ENCODE measurements at places on chromosomes 3 and 15.
A peak's percentile ranks its signal among the peaks of the same experiment; 100 is the strongest.

DNA sequence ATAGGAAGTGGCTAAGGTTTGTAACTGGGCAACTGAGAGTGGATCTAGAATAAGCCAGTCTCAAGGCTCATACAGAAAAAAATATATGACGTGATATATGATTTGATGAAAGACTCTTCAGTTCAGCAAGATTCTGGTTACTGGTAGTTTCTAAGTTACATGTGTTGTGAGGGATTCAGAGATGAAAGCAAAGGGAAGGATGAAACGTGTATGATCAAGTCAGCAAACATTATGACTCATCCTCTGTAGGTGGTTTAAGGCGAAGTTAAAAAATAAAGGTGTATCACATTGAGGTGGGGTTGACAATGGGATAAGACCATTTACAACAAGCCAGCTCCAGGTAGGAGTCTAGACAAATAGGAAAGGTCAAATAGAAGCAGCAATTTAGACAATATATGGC, 16.2 kb downstream of the TERC start:
- no peak for DNase-seq

GRCh38 chr3:157763644-157764043, 260.4 kb upstream of the VEPH1 start:
- DNase-seq: no peak

DNA sequence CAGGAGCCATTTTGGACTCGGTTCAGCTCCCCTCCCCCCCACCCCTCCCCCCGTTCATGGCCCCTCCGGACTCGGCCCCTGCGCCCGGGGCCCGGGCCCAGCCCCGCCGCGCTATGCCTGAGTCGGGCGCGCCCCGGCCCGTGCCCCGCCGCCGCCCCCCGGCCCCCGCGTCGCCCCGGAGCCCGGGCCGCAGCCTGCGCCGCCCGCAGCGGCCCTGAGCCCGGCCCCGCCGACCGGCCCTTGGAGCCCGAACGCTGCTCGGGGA, 155 bp downstream of the ACVR2B start:
- no peak for DNase-seq

DNA sequence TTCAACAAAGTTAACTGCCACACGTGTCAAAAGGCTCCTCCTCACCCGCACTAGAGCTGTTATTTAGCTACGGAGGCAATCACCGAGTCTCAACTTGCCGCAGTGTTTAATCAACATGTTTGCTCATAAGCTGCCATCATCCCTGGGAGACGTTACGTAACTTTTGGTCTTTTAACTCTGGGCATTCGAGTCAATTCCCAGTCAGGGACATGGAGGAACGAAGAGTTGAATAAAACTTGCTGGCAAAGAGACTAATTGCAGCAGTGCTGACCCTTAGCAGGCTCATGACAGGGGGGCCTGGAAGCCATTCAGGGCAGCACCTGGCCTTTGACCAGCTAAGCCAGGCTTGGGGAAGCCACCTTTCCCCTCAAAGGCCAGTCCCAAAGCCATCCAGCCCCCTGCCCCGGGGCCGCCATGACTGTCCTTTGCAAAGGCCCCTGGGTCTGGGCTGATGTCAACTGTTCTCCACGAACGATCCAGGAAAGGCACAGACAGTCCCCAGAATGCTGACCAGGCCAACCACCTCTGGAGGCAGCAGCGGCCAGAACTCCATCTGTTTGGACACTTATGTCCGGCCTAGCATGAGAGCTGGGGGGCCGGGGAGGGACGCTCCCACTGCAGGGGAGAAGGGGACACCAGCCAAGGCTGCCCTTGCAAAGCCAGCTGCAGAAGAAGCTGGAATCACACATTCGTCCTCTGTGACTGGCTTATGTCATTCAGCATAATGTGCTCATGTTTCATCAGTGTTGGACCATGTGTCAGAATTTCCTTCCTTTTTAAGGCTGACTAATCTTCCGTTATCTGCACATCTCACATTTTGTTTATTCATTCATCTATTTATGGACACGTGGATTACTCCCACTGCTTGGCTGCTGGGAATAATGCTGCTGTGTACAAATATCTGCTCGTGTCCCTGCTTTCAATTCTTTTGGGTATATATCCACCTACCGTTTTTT, 43.7 kb downstream of the PCSK6 start:
- DNase-seq: peak; percentile 78

- no peak for DNase-seq
Measured at GRCh38 chr3:67558426-67558825, 96.0 kb downstream of the SUCLG2 start.

DNA sequence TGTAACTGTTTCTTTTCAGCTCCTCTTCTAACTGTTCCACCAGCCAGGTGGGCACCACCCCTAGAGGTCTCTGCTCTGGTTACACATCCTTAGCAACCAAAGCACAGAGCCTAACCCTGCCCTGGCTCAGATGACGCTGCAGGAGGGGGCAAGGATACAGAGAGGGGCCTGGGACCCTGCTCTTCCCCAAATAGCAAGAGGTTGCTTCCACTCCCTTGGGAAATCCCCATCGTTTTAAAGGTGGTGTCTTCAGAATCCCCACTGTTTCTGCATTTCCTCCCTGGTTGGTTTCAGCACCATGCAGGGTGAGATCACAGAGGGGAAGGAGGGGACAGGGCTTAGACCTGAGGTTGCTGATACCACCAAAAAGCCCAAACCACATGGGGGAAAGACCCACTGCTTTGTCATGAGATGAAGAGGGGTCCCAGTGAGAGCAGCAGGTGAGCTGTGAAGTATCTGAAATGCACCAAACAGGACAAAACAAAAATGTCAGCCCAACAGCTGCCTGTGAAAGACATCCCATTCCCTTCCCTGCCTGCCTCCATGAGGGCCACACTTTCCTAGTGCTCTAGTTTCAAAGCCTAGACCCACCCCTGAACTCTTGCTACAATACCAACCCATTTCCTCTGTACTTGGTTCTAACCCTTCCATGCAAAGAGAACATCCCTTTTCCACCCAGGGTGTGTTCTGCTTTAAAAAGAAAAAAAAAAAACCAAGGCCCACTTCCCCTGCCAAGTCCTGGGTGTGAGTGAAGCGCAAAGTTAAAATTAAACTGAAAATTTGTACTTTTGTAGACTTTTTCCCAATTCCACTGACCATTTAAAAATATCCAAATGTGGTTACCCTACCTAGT, 29.0 kb downstream of the ANP32A start:
- no peak for DNase-seq

- DNase-seq: peak; percentile 96
Measured at GRCh38 chr3:156816794-156817645, 9.1 kb upstream of the LEKR1 start.

- DNase-seq: no peak
Measured at GRCh38 chr3:106643684-106644161, 733.5 kb upstream of the CCDC54 start.

- DNase-seq: no peak
Measured at GRCh38 chr3:48631516-48632448, 3.5 kb downstream of the SLC26A6 start.

DNA sequence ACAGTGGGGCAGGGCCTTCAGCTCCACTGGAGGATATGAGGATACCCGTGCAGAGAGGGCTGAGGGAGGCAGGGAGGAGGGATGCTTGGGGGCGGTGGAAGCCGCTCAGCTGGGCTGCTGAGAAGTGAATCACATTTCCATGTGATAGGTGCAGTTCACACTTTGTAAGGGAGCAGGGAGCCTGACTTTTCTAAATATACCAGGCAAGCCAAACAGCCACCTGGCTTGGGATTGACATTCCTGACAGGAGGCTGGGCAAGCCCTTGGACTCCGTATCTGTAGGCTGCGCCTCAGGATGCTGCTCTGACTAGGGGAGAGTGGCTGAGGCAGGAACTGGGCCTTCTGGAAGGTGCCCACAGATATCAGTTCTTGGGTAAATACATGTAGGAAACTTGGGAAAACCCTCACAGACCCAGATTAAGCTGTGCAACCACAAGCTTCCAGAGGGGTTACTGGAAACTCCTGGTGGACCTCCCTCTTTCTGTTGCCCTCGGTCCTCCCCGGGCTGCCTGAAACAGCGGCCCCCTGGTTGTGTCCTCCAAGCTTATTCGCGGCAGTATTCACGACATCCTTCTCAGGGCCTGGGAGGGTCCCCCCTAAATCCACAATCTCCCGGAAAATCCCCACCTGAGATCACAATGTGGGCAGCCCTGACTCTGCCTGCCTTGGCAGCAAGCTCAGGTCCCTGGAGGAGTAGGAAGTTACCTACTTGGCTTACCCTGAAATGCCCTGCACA, 33.0 kb upstream of the ADCY5 start:
- no peak for DNase-seq

- DNase-seq: no peak
Measured at GRCh38 chr3:107969994-107970819, 120.6 kb downstream of the CD47 start.

- no peak for DNase-seq
Measured at GRCh38 chr15:37109872-37110572, 9.7 kb upstream of the MEIS2 start.

DNA sequence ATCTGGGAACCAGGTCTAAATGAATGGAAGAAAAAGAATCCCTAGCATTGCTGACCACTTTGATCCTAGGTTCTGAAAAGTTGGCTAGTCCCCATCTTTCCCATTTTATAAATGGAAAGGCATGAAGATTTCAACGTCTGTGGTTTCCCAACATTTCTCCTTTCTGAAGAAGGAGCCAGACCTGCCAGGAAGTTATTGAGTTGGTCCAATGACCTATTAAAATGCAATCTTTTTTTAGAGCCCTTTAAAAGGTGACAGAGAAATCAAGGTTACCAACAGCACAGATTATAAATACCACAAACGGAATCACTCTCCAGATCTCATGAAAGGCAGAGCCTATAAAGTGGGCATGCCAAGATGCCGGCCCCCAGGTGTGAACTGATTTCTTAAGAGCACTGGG, 505.6 kb upstream of the THBS1 start:
- no peak for DNase-seq

- DNase-seq: peak; percentile 1
Measured at GRCh38 chr3:140051019-140051957, 116.3 kb downstream of the CLSTN2 start.

GRCh38 chr15:72562878-72563277, 88.7 kb downstream of the ARIH1 start:
- no peak for DNase-seq

DNA sequence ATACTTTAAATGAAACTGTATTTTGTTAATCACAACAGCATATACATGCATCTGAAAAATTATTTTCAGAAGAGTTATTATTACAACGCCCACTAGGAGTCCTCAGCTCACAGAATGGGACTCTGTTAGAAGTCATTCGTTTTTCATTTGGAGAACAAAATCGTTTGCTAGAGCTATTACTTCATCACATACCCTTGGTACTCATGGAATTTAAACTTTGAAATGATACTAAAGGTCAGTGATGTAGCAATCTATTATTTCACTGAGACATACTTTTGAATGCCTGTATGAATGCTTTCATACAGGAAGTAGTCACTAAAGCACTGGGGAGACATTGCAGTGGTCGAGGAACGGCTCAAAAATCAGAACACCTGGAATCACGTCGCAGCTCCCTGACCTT, 198.1 kb downstream of the MBNL1 start:
- DNase-seq: peak; percentile 62

GRCh38 chr3:53585627-53586026, 91.2 kb downstream of the CACNA1D start:
- no peak for DNase-seq

DNA sequence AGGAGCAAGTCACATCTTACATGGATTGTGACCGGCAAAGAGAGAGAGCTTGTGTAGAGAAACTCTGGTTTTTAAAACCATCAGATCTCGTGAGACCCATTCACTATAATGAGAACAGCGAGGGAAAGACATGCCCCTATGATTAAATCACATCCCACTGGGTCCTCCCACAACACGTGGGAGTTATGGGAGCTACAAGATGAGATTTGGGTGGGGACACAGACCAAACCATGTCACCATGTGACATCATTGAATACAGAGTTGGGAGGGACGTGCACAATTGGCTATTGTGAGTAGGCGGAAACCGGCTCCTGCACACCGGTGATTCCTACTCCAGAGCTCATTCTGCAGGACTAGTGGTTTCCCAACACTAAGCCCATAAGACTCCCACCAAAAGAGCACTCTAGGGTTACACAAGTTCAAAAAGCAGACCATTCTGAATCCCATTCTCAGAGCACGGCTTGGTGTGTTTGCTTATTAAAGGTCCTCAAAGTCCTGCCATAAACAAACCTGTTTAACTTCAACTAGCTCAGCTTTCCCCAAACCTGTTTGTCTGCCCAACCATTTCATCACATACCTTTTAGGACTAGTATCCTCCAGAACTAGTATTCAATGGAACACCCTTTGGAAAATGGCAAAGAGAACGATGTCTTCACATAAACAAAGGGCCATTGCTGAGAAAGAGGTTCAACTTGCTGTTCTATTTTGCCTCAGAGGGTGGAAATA, 167.6 kb downstream of the TLE3 start:
- no peak for DNase-seq

DNA sequence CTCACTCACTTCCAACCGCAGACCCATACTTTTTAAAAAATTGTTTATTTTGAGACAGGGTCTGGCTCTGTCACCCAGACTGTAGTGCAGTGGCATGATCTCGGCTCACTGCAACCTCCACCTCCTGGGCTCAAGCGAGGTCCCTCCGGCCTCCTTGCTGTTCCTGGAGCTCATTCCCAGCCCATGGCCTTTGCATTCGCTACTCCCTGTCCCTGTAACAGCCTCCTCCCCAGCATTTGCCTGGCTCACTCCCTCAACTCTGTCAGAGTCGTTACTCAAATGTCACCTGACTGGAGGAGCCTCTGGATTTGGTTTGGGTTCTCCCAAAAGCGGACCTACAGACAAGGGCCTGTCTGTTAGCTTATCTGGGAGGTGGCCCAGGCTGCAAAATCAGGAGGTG, 432.6 kb upstream of the PROK2 start:
- no peak for DNase-seq

DNA sequence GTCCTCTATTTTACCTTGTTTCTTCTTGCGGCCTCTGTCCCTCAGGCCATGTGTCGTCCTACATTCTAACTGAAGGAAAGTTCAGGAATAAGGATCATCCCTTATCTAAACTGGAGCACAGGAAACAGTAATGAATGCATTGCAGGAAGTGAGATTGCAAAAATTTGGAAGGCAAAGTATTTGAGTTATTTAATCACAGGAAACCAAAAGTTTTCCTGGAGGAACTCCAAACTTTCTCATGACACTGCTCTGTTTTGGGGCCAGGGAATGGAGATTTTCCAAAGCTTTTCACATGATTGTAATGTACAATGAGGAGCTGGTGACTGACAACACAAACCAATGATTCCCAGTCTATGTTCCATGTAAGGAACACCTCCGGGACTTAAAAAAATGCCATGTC, 57.8 kb upstream of the PLSCR4 start:
- peak; percentile 65 for DNase-seq

DNA sequence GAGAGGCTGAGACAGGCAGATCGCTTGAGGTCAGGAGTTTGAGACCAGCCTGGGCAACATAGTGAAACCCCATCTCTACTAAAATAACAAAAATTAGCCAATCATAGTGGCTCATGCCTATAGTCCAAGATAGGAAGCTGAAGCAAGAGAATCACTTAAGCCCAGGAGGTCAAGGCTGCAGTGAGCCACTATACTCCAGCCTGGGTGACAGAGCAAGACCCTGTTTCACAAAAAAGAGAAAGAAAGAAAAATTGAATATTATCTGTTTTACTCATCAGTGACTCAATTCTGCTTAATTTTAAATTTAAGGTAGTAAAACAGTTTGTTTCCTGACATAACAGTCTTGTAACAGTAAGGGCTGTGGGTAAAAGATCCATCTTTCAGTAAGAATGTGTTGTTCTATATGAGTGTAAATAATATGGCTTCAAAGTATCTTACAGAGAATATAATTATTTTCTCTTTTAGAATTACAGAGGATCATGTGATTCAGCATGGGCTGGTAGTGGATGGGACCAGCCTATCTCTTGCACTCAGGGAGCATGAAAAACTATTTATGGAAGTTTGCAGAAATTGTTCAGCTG, 85.8 kb downstream of the ATP11B start:
- DNase-seq: no peak
